Activated CD4-positive, CD25-positive, alpha-beta regulatory T cell treated with anti-CD3 and anti-CD28 coated beads, Interleukin-2, amount 50 U/mL, for 16 hours (primary cell): ENCODE measurements at places on chromosomes 16 and 17.

GRCh38 chr16:275041-275641 is 603 bp downstream of the RGS11 start:
- no peak for DNase-seq

DNA sequence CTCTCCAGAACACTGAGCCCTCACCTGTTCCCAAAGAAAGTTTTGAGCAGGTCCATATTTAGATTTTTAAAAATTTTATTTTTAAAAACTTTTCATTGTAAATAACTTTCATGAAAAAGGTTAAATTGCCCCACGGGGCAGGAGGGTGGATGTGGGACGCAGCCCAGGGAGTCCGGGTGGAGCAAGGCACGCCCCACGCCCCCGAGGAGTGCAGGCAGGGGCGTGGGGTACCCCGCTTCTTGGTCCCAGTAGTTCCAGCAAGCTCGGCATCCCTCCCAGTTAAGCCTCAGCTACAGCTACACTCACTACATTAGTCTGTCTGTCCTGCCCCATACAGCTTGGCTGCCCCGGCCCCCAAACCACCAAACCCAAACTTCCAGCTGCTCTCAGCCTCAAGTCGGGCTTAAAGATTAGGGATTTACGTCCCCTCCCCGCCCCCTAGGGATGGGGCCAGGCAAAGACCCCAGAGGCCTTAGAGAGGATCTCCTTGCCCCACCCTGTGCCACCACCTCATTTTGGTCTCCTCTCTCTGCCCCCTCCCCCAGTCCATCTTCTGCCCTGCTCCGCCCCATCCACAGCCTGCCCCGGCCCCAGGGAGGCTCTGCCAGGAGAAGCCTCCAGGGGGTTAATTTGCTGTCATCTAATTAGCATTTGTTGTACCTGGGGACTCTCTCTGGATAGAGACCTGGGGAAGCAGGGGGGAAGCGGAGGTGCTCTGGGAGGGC is 4.6 kb downstream of the FOXJ1 start:
- no peak for DNase-seq

DNA sequence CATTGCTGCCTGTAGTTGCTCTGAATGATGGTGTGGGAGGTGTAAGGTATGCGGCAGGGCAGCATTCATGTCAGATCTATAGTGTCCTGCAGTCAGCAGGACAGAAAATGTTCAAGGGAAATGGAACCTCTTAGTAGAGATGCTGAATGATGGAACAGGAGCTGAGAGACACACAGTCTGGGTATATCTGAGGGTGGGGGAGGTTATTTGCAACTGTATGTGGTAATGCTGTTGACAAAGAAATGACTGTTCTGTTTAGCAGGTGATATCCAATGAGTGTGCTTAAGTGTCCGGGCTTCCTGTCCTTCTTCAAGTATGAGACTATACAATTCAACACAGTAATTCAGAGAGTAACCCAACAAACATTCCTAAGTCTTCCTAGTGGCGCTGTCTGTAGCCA is 46.6 kb downstream of the STH start:
- no peak for DNase-seq

DNA sequence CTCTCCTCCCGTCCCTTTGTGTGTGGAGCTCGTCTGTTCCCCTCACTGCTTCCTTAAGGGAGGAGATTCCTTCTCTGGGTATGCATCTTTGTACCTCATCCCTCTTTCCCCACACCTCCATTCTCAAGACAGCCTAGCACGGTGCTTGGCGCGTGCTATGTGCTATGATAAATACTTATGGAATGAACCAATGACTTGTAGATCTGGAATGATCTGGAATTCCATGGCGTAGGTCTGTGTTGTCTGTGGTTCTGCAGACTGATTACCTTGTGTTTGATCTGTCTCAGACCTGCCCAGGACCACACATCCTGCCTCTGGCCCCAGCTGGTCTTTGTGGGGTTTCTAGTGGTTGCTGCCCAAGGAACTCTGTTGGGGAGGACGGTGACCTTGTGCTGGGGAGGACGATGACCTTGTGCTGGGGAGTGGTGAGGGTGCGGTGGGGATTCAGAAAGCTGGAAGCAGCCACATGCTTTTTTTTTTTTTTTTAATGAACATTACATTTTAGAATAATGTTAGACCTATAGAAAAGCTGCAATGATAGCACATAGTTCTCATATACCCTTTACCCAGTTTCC is 33.5 kb upstream of the ETV4 start:
- DNase-seq: no peak

GRCh38 chr17:42979511-42980273 is at the start of gene PTGES3L:
Gene PTGES3L, minus strand, starts transcription at chr17:42980080. Its CDS starts 27 bp downstream, at chr17:42980053.
- DNase-seq: no peak

- DNase-seq: no peak
Measured at GRCh38 chr16:31183432-31184428, 3.8 kb downstream of the FUS start.
